Prostate gland (tissue), 2 donors: ENCODE measurements at places on chromosomes 6 and 20. TPM values are rescaled to one million over a fixed set of nuclear protein-coding genes. Genes with fewer than 3 reads are reported as not detected.

Gene PPP1R3D
- 16.6 TPM for total RNA-seq

Gene RNF182
- not detected for total RNA-seq

Gene KCNK5
- 1.8 TPM for total RNA-seq

Gene SPATS1
- not detected for total RNA-seq

Gene MOCS3
- total RNA-seq, result 6.6 TPM

Gene GPR63
- total RNA-seq, result 3.4 TPM

Gene KCNG1
- 6.8 TPM for total RNA-seq

Gene NMBR
- total RNA-seq, result not detected

Gene SYNDIG1
- total RNA-seq, result 4.5 TPM

Gene SEL1L2
- not detected for total RNA-seq

Gene CYP21A2
- 0.59 TPM for total RNA-seq

Gene RNF144B
- total RNA-seq, result 25.3 TPM

Gene SMLR1
- total RNA-seq, result 0.28 TPM

Gene NKX2-4
- not detected for total RNA-seq

Gene MMP24
- 0.96 TPM for total RNA-seq

Gene MBOAT1
- total RNA-seq, result 8.6 TPM

Gene LGSN
- not detected for total RNA-seq

Gene CLPSL2
- total RNA-seq, result not detected

Gene PRRT1
- total RNA-seq, result 7.2 TPM

Gene MUC21
- total RNA-seq, result not detected

Gene EFCAB8
- 0.87 TPM for total RNA-seq

Gene CD109
- total RNA-seq, result 6.0 TPM

Gene TSBP1
- not detected for total RNA-seq

Gene FNDC11
- 1.8 TPM for total RNA-seq
